ENCODE measurements at places on chromosomes 1 and 21.

DNA sequence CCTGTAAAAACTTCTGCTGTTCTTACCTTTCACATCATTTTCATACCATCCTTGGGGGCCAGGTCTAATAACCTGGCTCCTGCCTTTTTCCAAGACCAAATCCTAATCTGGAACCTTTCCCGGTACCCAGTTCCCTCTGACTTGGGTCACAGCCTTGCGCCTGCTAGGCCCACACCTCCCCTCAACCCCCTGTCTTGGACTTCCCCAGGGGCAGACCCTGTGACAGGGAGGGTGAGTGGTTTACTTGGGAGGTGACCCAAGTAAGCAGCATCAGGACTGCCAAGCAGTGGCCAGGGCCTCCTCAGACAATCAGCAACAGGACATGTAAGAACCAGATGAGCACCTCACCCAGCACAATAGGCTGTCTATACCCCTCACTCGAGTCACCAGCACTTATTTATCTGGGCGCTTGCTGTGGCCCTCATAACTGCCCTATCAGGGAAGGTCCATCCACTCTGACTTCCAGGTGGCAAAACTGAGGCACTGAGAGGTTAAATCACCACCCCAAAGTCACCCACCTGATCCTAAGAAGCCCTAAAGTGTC is 124.7 kb downstream of the MATN1 start:
- no peak for DNase-seq

GRCh38 chr1:193069748-193070385 is 10.5 kb downstream of the RO60 start:
- DNase-seq, result no peak

DNA sequence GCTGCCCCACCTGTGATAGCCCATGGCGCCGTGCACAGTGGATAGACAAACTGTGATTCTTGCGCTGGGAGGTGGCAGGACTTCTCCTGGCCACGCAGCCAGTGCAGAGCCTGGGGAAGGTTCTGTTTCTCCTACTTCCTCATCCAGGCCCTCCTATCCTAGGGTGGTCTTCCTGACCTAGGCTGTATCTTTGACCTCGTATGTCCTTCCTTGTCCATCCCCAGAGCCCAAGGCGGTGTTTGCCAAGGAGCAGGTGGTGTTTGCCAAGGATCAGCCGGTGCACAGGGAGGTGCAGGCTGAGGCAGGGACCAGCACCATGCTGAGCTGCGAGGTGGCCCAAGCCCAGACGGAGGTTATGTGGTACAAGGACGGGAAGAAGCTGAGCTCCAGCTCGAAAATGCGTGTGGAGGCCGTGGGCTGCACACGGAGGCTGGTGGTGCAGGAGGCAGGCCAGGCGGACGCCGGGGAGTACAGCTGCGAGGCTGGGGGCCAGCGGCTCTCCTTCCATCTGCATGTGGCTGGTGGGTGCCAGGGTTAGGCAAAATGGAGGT is 63.9 kb downstream of the OBSCN start:
- no peak for DNase-seq

GRCh38 chr1:24705260-24706073 is 39.8 kb upstream of the CLIC4 start:
- DNase-seq, result peak; percentile 32

- no peak for DNase-seq
These were observed 250.0 kb upstream of the NFIA start for GRCh38 chr1:60832367-60832766.

- no peak for DNase-seq
These were observed at the start of gene OBSCN for GRCh38 chr1:228207851-228208821. Gene OBSCN (plus strand): TSS chr1:228208044. CDS start chr1:228211784, 3,740 bp downstream.

DNA sequence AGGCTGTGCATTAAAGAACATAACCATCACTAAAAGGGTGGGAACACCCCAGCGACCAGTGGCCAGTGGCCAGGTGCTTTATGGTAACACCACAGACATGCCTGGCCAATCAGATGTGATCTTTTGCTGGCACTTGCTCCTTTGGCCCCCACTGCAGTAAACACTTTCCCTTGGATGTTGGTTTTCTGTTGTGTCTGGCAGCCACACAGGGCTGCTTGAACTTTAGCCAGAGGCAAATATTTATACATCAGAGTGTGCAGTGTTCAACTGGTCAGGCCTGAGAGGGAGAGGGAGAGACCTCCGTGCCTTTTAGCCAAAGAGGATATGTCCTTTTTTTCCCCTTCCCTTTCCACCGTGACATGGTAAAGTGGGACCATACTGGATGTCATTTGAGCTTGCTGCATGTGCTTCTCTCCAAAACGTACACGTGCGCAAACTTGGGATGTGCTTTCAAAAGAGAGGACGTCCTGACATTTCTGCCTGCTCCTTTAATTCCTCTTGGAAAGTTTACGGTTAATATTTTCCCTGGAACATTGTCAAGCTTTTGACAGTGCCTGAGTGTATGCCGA is 101.2 kb downstream of the NFIA start:
- DNase-seq, result no peak

GRCh38 chr1:18950401-18951026 is 6.0 kb downstream of the IFFO2 start:
- DNase-seq, result no peak

DNA sequence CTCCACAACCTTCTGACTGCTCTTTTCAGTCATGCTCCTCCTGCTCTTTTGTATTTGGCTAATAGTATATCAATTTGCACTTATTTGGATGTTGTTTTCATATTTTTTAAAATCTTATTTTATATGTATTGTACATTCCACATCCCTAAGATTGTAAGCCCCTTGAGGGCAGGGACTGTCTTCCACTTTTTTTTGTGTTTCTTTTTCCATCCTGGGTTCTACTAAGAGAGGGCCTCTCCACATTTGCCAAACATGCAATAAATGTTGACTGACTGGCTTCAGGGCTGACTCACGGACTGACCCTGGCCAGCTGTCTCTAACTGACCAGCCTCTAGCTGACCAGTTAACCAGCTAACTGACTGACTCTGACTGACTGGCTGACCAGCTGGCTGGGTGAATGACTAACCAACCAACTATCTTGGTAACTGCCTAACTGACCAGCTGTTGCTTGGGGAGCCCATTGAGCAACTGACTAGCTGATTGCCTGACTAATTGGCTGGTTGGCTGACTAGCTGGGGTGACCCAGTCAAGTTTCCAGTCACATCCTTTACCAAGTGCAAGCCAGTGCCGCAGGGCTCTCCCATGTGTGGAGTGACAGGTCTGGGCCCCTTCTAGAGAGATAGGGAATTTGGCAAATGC is 16.1 kb downstream of the CSF1 start:
- no peak for DNase-seq

GRCh38 chr1:24874056-24874455 is 56.0 kb downstream of the RUNX3 start:
- DNase-seq, result no peak

- no peak for DNase-seq
These were observed 15.4 kb downstream of the AMPD2 start for GRCh38 chr1:109634771-109635750.

- DNase-seq, result no peak
These were observed 213.8 kb downstream of the DUSP10 start for GRCh38 chr1:221527886-221528624.

GRCh38 chr1:67496329-67496728 is 66.1 kb upstream of the SERBP1 start:
- DNase-seq, result no peak

GRCh38 chr1:222140206-222140605 is 398.3 kb upstream of the DUSP10 start:
- DNase-seq, result no peak

DNA sequence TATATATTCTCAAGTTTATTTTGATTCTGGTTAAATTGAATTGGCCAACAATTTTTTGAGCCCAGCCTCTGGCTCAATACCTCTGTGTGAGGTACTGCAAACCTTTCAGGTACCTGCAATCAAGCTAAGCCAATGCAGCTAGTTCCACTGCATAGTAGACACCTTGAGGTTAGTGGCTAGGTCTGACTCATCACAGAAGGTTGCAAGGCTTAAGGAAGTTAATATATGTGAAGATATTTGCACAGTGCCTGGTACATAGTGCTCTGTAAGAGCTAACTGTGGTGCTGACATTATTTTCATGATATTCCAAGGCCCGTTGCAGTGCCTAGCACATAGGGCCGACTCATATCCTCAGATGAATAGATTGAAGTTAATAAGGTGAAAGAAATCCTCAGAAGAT is 330.5 kb upstream of the KAZN start:
- DNase-seq, result no peak

DNA sequence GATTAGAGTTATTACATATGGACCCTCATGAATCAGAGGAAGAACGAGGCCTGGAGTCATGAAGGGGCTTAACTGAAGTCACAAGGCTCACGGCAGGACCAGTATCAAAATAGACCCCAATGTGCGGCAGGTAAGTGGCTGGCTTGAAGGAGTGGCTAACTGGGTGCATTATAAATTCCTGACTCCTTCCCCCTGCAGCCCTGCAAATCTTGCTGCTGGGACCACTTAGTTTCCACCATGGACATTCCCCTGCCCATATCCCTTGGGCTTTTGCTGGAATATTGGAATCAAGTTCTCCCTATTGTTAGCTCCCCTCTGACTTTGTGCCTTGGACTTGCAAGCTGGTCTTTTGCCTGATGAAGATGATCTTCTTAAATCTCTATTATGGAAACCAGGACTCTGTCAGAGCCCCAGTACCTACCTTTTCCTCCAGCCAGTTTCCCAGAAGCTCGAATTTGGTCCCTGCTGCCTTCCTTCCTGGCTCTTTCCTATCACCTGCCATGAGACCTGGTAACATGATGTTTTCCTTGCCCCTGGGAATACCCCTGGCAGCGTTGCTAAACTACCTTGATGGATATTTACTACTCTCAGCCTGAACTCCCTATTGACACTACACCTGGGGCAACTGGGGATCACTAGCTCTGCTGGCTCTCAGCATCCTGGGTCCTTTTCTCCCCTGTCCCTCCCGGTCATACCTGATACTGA is 156.0 kb upstream of the JUN start:
- no peak for DNase-seq
